ENCODE measurements at places on chromosomes 3 and 15.

- DNase-seq: no peak
Measured at GRCh38 chr3:39361252-39361927, 21.8 kb upstream of the SLC25A38 start.

DNA sequence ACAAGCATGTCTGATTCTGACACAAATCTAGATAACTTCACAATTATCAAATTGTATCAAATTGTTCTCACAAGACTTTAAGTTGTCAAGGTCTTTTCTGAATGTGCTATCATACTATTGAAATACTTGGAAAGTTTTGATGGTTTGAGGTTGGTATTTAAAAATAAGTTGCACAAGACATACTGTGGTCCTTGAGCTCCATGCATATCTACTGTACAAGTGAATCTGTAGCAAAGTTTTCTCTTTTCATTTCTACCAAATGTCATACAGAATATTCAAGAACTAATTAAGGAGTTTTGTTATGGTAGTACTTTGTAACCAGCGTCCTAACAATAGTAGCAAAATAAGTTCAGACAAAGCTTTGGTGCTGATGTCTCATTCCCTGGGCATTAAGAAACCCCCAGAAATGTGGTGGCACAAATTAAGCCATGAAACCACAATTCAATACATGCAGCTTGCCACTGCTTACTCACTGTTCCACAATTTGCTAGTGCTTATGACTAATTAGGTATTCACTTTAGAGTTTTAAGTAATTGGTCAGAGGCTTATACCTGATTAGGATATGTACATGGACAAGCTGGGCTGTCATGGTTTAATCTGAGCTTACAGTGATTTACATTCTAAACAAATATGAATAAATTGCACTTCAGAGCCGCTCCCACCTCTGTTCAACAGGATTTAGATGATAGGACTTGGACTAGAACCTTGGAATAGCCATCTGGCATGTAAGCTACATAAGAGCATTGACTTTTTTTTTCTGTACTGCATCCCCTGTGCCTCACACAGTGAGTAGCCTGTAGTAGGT lies 8.8 kb downstream of the TBC1D23 start:
- DNase-seq: peak; percentile 92

DNA sequence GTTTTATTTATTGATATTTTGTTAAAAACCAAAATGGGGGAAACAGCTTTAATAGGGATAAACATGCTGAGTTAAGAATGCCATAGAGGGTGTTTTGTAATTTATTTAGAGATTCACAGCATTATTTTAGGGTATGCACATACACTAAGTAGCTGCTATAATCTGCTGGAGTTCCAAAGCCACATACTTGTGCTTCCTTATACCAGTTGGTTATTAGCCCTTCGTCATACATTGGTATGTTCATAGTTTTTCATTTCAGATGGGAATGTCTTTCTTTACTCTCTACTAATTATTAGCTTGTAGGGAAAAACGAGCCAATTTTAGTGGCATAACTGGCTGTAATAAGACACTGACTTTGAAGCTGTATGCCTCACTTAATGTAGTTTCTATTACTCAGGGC lies 74.9 kb downstream of the PFN2 start:
- no peak for DNase-seq

DNA sequence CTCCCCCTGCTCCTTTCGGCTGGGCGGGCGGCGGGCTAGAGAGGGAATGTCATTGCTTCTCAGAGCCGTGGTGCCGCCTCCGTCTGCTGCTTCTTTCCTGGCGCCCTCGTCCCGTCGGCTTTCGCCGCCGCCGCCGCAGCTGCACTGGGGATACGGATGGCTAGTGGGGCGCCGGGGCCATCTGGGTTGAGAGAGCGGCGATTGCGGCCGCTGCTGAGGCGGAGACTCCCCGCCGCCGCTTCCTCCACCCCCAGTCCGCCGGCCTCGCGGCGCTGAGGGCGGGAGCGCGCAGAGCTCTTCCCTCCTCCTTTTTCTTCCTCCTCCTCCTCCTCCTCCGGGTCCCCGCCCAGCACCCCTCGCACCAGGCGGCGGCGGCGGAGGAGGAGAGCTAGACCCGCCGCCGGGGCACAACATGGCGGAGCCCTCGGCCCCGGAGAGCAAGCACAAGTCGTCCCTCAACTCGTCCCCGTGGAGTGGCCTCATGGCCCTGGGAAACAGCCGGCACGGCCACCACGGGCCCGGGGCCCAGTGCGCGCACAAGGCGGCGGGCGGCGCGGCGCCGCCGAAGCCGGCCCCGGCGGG lies at the start of gene STT3B:
STT3B (plus strand) TSS at position 339 of the 582 bp plus-strand sequence; CDS start at position 413, 74 bp downstream.
- DNase-seq: peak; percentile 69

- DNase-seq: no peak
Measured at GRCh38 chr3:132038198-132038825, 3.5 kb upstream of the CPNE4 start.

DNA sequence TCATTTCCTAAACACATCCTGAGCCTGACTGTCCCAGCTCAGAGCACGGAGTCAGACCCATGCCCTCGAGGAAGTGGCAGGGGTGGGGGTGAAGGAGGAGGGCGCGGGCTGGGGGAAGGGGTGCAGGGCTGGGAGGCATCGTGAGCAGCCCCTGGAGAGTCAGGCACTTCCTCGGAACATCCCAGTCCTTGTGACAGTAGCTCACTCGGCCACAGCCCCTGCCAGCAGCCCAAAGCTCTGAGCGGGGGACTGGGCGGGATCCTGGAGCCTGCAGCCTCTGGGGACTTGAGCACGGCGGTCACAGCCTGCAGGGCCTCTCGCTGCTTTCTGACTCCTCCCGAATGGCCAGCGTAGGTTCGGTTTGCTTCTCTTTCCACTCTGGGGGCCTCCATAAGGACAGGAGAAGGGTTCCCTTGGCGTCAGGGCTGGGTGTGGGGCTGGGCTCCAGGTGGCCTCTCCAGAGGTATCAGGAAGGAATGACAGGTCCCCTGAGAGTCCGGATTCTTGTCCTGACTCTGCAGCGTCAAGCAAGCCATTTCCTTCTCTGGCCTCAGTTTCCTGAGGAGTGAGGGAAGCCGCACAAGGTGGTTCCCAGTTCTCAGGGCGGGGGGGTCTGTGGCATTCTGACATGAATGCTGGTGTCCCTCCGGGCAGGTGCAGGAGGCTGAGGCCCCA lies 20.9 kb downstream of the PSTPIP1 start:
- DNase-seq: no peak

DNA sequence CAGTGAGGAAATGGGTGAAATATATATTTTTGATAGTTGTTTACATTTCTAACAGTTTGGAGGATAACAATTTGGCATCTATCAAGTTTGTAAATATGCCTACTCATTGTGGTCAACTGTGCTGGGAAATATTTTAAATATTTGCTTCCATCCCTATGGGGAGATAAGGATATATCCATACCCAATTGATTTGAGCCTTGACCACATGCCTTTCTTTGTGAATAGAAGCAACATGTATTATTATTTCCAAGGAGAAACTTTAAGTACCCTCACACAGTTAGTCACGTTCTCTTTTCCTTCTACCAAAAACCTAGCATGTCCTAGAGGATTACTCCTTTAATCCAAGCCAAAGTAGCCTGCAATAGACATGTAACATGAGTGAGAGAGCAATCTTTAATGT lies 245.4 kb upstream of the CBLB start:
- peak; percentile 54 for DNase-seq

GRCh38 chr3:183447206-183448001 lies 19.0 kb upstream of the MCF2L2 start:
- DNase-seq: peak; percentile 45

GRCh38 chr3:186124592-186124991 lies 15.7 kb upstream of the ETV5 start:
- no peak for DNase-seq

- peak; percentile 54 for DNase-seq
Measured at GRCh38 chr3:187678726-187679268, 8.6 kb upstream of the SST start.

Measured in NCI-H226 (cell line).